HT1080 (cell line): ENCODE measurements at places on chromosomes 4 and X. TPM values are rescaled to one million over a fixed set of nuclear protein-coding genes. Genes with fewer than 3 reads are reported as not detected.

GRCh38 chr4:117137145-117137544 is 51.8 kb upstream of the TRAM1L1 start:
- DNase-seq: peak; percentile 95

- DNase-seq: peak; percentile 93
Observed at GRCh38 chr4:141352909-141353525, 132.3 kb downstream of the ZNF330 start.

DNA sequence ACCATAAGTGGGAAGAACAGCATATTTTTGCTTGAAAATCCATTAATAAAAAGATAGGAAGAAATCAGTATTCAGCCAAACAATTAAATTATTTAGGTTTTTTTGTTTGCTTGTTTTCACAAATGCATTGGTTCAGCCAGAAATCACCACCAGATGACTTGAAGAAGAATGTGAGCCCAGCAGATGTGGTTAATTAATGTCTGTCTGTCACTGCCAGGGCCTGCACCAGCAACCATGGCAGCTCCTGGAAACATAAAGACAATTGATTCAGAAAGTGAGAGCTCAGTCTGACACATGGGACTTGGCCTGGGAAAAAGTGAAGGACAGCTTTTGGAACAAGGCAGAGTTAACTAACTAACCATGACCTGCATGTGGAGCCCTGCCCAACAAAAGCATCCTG is 74.0 kb downstream of the MAOB start:
- no peak for DNase-seq

DNA sequence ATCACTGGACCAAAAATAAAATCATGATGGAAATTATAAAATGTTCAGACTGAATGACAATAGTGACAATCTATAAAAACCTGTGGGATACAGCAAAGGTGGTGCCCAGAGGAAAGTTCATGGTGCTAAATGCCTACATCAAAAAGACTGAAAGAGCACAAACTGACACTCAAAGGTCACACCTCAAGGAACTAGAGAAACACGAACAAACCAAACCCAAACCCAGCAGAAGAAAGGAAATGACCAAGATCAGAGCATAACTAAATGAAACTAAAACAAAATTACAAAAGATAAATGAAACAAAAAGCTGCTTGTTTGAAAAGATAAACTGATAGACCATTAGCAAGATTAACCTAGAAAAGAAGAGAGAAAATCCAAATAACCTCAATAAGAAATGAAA is 78.7 kb downstream of the ANAPC10 start:
- no peak for DNase-seq

DNA sequence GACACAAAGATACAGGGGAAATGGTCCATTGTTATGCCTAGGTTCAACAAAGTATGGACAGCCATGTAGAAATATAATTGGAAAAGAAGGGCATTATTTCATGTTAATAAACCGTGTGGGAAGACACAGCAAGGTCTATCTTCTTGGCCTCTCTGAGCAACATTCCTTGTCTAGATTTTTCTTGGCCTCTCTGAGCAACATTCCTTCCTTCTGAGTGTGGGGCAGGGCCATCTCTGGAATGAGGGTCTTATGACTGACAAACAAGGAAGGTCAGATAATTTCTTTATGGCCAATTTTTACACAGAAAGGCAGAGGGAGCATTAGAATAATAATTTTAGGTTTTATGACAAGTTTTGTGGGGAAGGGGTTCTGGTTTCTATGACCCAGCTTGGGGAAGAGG is 24.3 kb upstream of the MAOA start:
- no peak for DNase-seq

The ARHGAP36 gene
- not detected in 2 replicates for total RNA-seq

The SOX3 gene
- not detected in 2 replicates for total RNA-seq
